Stimulated activated CD4-positive, alpha-beta T cell treated with anti-CD3 and anti-CD28 coated beads, Interleukin-12 subunit alpha, Interleukin-12 subunit beta, amount 100 ng/mL, for 48 hours (primary cell): ENCODE measurements at places on chromosomes 2 and 18.

DNA sequence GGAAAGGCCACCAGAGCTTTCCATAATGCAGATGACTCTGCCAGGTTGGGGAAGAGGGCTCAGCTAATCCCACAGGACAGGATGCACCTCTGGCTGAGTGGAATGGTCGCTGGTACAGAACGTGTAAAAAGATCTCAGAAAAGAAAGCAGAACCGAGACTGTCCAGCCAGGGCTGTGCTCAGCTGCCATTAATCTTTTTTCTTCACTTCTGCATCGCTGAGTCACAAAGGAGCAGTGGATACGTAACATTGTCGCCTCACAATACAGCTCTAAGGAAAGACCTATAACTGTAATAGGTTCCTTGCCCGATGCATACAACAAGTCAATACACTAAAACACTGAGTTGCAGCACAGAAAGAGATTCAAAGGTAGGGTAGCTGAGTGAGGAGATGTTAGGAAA lies 354.2 kb downstream of the EN1 start:
- no peak for DNase-seq

DNA sequence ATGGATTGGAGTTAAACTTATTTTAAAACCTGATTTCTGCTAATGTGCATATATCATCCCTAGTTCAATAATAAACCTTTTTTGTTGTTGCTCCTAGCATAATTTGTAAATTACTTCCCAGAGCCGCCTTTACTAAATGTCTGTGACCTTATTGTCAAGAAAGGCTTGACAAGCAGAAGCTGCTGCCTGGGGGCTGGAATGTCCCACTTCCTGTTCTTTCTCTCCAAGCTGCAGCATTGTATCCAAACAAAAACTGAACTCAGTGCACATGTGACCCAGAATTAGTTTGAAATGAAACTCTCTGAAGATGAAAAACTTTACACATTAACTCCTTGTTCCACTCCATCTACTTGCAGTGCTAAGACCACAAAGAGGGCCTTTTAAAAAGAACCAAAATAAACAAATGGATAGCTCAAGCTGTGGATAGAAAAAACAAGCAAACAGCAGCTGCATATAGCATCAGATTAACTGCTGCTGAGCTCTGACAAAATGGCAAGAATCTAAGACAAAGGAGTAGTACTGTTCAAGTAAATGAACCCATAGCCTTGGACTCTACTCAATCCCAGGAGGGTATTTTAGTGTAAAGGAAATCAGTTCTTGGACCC lies 99.8 kb upstream of the NEUROD1 start:
- DNase-seq, result no peak

DNA sequence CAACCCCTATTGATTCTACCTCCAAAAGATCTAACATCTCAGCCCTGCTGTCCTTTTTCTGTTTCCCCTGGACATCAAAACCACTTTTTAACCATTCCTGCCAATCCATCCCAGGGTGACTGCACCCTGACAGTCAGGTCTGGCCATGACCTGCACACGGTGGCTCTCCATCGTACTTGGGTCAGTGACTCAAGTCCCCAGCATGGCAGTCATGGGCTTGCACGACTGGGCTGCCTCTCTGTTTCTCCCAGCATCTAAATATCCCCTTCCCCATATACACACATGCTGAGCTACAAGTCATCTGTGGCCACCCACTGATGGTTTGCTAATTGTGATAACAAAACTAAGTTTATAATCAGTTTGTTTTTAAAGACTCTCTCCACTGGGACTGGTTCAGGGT lies 6.6 kb downstream of the NCK2 start:
- DNase-seq, result no peak

GRCh38 chr2:120448436-120448835 lies 102.5 kb downstream of the INHBB start:
- no peak for DNase-seq

GRCh38 chr18:22951823-22952222 lies 18.7 kb downstream of the RBBP8 start:
- no peak for DNase-seq

GRCh38 chr18:40032076-40032475 lies 1923.0 kb upstream of the PIK3C3 start:
- no peak for DNase-seq

DNA sequence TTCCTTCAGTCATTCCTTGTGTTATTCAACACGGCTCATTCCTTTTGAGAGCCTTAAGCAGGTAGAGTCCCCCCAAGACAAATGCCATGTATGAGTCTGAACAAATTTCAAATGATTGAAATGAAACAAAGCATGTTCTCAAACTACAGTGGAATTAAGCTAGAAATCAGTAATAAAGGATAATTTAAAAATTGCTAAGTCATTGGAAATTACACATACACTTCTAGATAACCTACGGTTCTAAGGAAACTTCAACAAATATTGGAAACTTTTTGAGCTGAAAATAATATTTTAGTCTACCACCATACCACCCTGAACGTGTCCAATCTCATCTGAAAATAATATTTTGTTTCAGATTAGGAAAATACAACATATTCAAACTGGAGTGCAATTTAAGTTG lies 71.8 kb upstream of the UGP2 start:
- no peak for DNase-seq

DNA sequence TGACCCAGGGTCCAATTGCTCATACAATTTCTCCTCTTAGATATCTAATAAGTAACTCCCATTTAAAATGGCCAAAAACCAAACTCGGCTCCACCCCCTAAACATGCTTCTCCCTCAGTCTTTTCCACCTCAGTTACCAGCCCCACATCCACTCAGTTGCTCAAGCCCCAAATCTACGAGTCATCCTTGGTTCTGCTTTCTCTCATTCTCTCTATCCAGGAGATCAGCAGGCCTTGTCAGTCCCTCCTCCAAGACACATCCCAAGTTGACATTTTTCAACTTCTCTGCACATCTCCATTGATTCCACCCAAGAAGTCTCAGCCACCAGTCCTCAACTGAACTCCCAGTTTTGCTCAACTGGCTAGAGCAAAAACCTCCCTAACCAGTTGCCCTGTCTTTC lies 40.5 kb upstream of the RTN4 start:
- DNase-seq, result no peak

- DNase-seq, result no peak
Observed at GRCh38 chr2:37915773-37916172, 9.3 kb upstream of the RMDN2 start.

- no peak for DNase-seq
Observed at GRCh38 chr2:33530690-33531548, 54.5 kb downstream of the RASGRP3 start.

- DNase-seq, result no peak
Observed at GRCh38 chr2:10316860-10317259, 14.2 kb downstream of the HPCAL1 start.

DNA sequence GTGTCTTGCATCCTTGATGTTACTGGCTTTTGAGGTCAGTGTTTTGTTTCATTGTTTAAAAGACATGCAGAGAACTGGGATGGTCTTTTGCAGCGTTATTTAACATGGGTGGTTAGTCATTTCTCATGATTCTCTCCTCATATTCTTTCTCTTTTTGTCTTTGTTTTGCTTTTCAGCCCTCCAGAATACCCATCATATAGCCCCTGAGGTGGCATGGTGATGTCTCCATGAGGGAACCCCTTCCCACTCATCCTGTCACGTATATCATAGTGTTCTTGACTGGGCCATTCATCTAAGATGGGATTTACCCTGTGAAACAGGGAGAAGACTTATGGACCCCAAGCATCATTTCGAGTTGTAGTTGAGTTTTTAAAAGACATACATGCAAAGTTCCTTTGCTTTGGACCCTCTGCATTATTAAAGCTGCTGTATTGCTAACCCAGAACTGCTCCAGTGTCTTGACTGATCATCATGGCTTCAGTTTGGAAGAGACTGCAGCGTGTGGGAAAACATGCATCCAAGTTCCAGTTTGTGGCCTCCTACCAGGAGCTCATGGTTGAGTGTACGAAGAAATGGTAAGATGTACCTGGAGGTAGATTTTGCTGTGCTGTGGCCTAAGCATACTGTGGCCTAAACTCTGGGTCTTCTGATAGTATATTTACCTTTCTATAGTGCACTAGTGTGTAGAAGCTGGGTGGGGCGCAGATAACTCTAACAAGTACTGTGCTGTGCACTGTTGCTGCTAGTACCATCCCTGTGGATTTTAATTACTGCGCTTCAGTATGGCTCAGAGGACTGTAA lies 1.4 kb downstream of the EHBP1 start:
- no peak for DNase-seq

DNA sequence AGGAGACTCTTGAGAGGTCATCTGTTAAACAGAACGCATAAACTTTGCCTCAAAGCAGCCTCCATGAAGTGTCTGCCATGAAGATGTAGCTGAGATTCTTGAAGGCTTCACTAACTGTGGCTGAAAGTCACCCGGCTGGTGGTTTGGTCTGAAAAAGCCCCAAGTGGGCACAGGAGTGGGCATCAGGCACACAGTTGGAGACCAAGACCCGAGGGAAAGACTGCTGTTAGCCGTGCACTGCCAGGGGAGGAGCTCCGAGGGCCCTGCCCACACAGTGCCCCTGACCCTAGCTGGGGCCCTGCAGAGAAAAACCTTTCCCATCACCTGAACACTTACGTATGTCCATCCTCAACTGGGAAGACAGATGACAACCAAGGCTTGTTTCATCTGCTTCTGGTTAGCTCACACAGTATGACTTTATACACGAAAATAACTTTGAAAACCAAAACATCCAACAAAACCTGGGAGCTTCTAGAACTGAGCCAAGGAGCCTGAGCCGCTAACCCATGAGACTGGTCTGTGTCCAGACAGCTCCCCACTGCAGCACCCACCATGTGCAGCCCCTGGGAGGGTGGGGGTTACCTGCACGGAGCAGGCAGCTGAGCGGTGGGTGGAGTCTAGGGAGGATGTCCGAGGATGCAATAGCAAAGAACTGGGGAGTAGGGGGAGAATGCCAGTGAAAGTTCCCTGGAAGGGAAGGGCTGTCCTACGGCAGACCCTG lies 15.4 kb downstream of the HJURP start:
- no peak for DNase-seq

DNA sequence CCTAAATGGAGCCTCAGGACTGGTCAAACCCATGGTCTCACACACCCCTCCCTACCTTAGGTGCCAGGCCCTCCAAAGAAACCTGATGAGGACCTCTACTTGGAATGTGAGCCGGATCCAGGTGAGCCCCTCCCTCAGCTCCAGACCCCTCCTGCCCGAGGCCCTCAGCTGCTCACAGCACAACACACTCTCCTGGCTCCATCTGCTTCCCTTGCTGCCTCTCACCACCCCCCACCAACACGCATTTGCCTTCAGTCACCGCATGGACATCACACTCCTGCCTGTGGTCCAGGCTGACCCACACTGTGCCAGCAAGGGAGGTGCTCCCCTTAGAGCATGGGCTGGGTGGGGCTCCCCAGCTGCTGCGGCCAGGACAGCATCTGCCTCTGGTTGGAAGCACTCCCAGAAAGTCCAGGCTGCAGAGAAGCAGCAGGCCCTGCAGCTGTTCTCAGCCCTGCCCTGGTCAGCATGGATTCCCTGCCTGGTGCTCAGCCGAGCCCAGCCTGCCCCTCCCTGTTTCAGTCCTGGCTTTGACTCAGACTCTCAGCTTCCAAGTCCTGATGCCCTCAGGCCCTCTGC lies 15.1 kb downstream of the SH2D6 start:
- no peak for DNase-seq

- DNase-seq, result no peak
Observed at GRCh38 chr2:71472019-71472418, 18.7 kb downstream of the DYSF start.

DNA sequence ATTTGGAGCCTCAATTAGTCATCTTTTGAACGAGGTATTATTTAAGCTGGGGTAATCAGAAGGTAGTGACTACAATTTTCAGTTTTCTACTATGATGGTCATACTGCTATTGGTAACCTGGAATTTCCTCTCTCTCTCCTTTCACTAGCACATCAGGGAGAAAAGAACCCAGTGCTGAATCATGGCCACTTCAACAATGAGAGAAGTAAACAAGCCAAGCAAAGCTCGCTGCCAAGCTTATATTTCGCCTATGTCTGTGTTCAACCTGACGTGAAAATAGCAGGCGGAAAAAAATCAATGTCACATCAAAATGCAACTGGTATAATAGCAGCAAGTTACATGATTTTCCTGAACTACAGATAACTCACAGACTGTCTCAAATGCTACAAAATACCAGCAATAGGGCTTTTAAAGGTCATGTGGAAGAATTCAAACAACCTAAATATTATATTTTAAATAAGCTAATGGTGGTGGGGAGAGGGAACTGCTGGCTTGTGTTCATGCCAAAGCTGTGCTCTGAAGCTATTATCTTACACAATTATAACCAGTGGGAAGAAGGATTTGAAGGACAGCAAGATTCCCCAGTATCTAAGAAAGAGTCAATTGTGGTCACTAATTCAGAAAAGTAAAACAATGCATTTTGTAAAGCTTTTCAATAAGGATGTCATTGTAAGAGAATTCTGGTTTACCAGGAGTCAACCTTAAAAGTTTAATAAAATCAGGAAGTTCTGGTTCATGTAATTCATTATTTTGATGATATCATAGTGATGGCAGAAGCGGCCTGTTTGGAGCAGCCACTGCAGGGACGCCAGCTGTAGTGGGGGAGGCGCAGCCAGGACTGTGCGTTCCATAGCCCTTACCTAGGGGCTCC lies 38.0 kb downstream of the RNF152 start:
- no peak for DNase-seq

DNA sequence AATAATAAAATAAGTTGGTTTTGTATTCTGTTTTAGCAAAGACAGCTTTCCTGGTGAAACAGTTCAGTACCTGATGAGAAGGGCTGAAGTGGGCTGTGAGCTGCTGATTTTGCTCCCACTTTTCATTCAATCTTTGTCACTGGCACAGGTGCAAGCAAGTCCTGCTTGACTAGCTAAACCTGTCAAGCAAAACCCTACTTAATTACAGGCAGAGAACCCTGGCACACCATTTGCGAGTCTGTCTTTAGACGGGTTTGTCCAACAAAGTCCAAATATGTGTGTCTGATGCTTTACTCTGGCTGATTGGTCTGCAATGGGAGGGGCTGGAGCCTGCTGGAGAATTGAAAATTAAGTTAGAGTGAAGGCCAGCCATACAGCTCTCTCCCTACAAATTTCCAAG lies 267.2 kb downstream of the EPHA4 start:
- no peak for DNase-seq

- no peak for DNase-seq
Observed at GRCh38 chr2:235584638-235585007, 90.8 kb downstream of the AGAP1 start.

DNA sequence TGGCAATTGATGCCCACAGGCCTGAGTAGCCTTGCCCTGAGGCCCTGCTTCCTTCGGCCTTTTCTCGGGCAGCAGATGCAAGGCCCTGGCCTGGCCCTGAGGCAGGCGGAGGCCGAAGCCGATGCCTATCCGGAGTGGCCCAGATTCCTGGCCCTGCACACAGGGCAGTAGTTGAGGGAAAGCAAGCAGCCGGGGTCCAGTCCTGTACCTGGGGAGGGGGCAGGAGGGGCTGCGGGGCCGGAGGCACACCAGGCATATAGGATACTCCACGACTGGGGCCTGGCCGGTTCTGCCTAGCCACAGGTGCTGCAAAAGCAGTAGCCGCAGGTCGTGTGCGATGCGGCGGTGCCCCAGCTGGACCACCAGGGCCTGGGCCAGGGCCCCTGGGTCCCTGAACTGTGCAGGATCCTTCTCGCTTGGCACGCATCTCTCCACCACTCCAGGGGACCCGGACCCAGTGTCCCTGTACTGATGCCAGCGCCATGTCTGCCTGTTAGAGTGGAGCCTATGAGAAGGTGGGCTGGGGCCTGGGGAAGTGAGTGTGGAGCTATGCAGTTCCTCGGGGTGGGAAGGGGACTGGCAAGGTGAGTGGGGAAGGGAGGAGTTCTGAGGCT lies 1.8 kb downstream of the PRR30 start:
- no peak for DNase-seq
